ENCODE measurements at places on chromosomes 11 and 22.

DNA sequence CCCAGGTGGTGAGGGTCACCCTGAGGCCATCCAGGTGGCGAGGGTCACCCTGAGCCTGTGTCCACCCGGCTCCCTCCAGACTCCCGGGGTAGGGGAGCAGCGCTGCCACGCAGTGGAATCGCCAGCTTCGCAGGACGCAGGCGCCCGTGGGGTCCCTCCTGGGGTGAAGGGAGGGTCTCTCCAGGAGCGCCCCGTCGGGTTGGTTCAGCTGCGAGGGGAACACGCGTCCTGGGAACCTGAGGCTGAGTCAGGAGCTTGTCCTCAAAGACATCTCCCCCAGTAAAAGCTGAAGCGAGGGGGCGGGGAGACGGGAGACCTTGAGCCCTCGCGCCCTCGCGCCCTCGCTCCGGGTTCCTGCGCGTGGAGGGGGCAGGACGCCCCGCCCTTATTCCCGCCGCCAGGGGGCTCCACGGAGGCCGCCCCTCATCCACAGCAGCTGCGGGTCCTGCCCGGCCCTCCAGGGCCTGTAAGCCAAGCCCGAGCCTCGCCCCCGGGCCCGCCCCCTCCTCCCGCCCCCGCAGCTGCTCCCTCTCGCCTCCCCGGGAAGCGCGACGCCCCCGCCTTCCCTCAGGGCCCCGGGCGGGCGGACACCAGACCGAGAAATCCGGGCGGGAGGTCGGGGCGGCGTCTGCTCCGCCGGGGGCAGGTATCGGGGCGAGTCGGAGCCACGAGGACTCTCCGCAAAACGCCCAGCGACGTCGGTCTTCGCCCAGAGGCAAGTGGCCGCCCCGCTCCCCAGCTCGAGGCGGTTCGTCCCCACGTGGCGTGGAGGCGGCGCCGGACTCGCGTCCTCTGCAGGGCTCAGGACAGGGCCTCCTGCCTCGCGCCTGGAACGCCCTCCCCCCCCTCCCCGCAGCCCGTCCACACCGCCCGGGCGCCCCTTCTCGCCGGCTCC is 22.8 kb downstream of the PIM3 start:
- DNase-seq, result no peak
- H3K27ac ChIP-seq, result no peak overlapping the region
- H3K4me1 ChIP-seq, result no peaks in the 10 kb centered on the region
- H3K36me3 ChIP-seq, result no peaks in the 10 kb centered on the region
- H3K27me3 ChIP-seq, result peaks cover 22% of the 10 kb centered on the region

DNA sequence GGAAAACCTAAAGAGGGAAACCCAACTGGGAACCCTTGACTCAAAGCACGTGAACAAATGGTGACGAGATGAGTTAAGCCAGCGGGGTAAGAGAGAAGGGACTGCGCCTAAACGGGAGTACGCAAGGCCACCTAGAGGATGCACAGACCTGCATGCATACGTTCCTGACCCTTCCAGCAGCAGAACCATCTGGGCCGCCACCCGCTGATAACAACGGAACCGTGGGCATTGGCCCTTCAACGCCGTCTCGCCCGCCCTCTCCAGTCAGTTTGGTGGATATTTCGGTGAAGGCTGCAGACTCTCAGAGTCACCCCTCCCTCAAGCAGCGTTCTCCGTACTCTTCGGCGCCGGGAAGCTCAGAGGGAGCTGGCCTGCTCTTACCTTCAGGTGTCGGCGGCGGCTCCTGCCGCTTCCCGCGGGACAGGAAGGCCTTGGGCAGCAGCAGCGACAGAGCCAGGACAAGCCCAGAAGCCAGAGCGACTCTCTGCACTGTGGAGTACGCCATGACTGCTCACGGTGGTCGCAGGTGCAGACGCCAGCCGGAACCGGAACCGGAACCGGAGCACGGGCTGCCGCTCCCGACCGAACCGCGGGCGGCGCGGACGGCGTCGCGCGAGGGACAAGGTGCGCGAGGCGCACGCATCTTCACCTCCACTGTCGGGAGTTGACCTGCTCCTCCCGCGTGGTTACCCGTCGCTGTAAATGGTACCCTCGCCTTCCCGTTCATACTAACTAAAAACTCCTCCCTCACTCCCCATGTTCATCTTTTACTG is at the start of gene RIC3:
TSS of gene RIC3 (minus strand) at position 541 of the 773 bp plus-strand sequence. CDS start at position 505, 36 bp downstream.
- no peaks in the 10 kb centered on the region for H3K27me3 ChIP-seq
- H3K27ac ChIP-seq, result peak within 1 kb of the TSS; percentile 30
- H3K4me1 ChIP-seq, result peaks cover 5% of the 10 kb centered on the region

- no peak overlapping the region for H3K4me3 ChIP-seq
- peak; percentile 57 for DNase-seq
- H3K36me3 ChIP-seq, result no peaks in the 10 kb centered on the region
- H3K27ac ChIP-seq, result no peak overlapping the region
- no peaks in the 10 kb centered on the region for H3K4me1 ChIP-seq
These were observed 4.8 kb upstream of the POU2F3 start for GRCh38 chr11:120235024-120235628.

- no peak overlapping the region for H3K27ac ChIP-seq
- no peaks in the 10 kb centered on the region for H3K27me3 ChIP-seq
- no peaks in the 10 kb centered on the region for H3K36me3 ChIP-seq
- no peak for DNase-seq
These were observed 402.4 kb downstream of the MN1 start for GRCh38 chr22:27399161-27399560.

DNA sequence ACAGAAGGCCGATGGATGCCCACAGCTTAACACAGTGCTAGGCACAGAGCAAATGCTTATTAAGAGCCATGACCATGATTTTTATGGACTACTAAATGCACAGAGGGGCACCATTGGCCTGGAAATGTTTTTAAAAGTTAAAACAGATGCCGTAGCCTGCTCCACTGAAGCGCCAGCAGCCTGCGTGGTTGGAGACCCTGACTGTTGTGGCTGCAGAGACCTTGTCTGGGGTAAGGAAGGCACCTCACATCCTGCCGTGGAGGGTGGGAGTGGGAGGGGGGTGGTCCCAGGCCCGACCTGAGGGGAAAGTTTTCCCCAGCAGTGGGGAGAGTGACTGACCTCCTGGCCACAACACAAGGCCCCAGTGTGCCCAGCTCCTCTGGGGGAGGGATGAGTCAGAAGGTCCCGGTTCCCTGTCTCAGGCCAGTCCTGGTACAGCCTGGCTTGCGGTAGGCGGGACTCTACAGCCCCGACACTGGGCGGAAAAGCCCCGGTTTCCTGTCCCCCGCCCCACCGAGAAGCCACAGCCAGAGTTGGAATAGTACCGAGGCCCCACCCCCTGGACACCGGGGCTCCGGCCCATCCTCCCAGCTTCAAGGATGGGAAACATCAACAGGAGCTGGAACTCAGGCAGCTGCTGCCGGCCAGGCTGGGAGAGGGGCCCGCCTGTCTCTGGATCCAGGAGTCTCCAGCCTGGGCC is 7.0 kb downstream of the CHST1 start:
- H3K4me3 ChIP-seq, result no peak overlapping the region
- peak overlapping the region; percentile 4 for H3K27ac ChIP-seq
- DNase-seq, result no peak
- no peaks in the 10 kb centered on the region for H3K36me3 ChIP-seq

DNA sequence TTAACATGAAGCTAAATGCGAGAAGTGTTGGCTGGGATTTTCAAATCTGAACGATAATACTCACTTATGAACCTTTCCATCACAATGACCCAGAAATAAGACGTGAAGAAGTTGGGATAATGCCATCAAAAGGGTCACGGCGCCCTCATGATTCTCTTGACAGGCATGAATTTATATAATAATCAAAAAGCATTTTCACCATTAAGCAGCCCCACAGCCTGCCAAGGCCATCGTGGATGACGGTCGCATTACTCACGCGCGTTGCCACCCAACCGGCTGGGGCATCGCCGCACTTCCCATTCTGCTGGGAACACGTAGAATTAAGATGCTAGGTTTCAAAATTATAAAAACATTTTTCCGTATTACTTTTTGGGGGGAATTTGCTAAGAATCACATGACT is 18.9 kb upstream of the GAL start:
- no peaks in the 10 kb centered on the region for H3K36me3 ChIP-seq
- no peak for DNase-seq
- no peak overlapping the region for H3K27ac ChIP-seq
- H3K27me3 ChIP-seq, result peaks cover 3% of the 10 kb centered on the region
- no peak overlapping the region for H3K4me3 ChIP-seq
- H3K4me1 ChIP-seq, result no peaks in the 10 kb centered on the region

- no peak overlapping the region for H3K27ac ChIP-seq
- H3K4me3 ChIP-seq, result no peak overlapping the region
- no peak for DNase-seq
- no peaks in the 10 kb centered on the region for H3K36me3 ChIP-seq
These were observed 696.3 kb downstream of the DLG2 start for GRCh38 chr11:84930863-84931262.

- no peak for DNase-seq
- H3K4me1 ChIP-seq, result peaks cover 8% of the 10 kb centered on the region
- H3K4me3 ChIP-seq, result peak overlapping the region; percentile 2
- H3K27ac ChIP-seq, result no peak overlapping the region
- no peaks in the 10 kb centered on the region for H3K27me3 ChIP-seq
These were observed 18.8 kb upstream of the WDR74 start for GRCh38 chr11:62858201-62858600.

- H3K36me3 ChIP-seq, result no peaks in the 10 kb centered on the region
- H3K4me1 ChIP-seq, result peaks cover 26% of the 10 kb centered on the region
- no peaks in the 10 kb centered on the region for H3K27me3 ChIP-seq
- no peak for DNase-seq
These were observed 62.8 kb downstream of the SYN3 start for GRCh38 chr22:32995335-32995734.

DNA sequence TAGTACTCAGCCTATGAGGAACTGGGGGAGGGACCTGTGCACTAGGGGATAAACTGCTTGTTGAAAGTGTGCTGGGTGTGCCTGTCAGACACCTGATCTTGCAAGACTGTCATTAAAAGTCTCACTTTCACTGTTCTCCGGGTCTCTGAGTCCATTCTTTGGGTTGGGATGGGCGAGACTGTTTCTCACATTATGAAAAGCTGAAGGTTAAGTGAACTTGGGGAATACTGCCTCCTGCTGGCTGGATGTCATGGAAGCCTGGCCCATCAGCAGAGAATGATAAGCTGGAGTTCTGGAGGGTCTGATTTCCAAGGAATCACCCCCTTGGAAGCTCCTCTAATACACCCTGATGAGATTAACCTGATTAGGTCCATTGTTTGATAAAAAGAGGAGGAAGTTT is 9.0 kb upstream of the VPREB1 start:
- no peak overlapping the region for H3K4me3 ChIP-seq
- H3K4me1 ChIP-seq, result peaks cover 5% of the 10 kb centered on the region
- no peaks in the 10 kb centered on the region for H3K36me3 ChIP-seq
- H3K27me3 ChIP-seq, result peaks cover 10% of the 10 kb centered on the region
- no peak for DNase-seq
- no peak overlapping the region for H3K27ac ChIP-seq

GRCh38 chr11:16738947-16739815 is 734 bp downstream of the C11orf58 start:
- H3K4me1 ChIP-seq, result no peaks in the 10 kb centered on the region
- no peak for DNase-seq
- peak overlapping the region; percentile 89 for H3K4me3 ChIP-seq
- H3K36me3 ChIP-seq, result peaks cover 4% of the 10 kb centered on the region
- H3K27me3 ChIP-seq, result no peaks in the 10 kb centered on the region

DNA sequence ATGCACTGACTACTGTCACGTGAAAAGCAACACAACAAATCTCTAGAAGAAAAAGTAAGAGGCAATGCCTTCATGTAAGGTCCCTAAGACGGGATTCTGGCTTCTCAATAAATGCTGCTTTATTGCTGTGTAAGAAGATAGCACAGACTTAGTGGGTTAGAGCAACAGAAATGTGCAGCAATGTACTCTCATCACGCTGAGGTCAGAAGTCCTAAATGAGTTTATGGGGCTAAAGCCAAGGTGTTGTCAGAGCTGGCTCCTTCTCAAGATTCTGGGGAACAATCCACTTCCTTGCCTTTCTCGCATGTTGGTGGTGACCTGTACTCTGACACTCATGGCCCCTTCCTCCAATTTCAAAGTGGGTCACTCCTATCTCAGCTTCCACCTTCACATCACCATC is 93.4 kb downstream of the SHANK2 start:
- H3K4me3 ChIP-seq, result no peak overlapping the region
- no peaks in the 10 kb centered on the region for H3K36me3 ChIP-seq
- H3K4me1 ChIP-seq, result no peaks in the 10 kb centered on the region
- H3K27me3 ChIP-seq, result no peaks in the 10 kb centered on the region
- DNase-seq, result no peak

DNA sequence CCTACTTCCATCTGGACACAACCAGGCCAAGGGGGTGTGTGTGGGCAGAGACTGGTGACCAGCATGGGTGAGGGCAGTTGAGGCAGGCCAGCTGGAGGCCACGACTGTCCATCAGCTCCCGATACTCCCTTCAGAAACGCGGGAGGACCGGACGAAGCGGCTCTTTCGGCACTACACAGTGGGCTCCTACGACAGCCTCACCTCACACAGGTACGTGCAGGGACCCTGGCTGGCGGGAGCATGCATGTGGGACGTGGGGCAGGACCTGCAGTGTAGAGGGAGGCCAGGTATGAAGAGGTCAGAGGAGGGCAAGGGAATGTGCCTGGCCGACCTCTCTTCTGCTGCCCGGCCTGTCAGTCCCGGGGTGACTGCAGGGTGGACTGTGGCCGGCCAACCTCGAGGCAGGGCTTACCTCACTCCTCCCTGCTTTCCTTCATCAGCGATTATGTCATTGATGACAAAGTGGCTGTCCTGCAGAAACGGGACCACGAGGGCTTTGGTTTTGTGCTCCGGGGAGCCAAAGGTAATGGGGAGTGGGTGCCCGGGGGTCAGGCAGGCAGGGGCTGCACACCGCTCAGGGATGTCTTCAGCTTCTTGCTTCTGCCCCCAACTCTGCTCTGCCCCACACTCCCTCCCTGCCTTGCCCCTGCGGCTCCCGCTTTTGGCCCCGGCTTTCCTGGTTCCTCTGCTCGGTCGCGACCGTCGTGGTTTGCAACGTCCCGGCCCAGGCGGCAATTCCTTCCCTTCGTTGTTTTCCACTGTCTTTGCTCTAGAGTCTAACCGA is 31.3 kb downstream of the SHANK3 start:
- H3K36me3 ChIP-seq, result peaks cover 13% of the 10 kb centered on the region
- H3K4me1 ChIP-seq, result peaks cover 16% of the 10 kb centered on the region
- H3K27me3 ChIP-seq, result no peaks in the 10 kb centered on the region

- no peak overlapping the region for H3K27ac ChIP-seq
- no peaks in the 10 kb centered on the region for H3K36me3 ChIP-seq
- H3K4me1 ChIP-seq, result no peaks in the 10 kb centered on the region
- DNase-seq, result no peak
These were observed 101.0 kb downstream of the SNX19 start for GRCh38 chr11:130815097-130815802.

- H3K27ac ChIP-seq, result no peak overlapping the region
- no peaks in the 10 kb centered on the region for H3K27me3 ChIP-seq
- H3K4me1 ChIP-seq, result peaks cover 45% of the 10 kb centered on the region
- no peak overlapping the region for H3K4me3 ChIP-seq
- no peaks in the 10 kb centered on the region for H3K36me3 ChIP-seq
These were observed 15.0 kb downstream of the TEAD1 start for GRCh38 chr11:12689029-12689755.

DNA sequence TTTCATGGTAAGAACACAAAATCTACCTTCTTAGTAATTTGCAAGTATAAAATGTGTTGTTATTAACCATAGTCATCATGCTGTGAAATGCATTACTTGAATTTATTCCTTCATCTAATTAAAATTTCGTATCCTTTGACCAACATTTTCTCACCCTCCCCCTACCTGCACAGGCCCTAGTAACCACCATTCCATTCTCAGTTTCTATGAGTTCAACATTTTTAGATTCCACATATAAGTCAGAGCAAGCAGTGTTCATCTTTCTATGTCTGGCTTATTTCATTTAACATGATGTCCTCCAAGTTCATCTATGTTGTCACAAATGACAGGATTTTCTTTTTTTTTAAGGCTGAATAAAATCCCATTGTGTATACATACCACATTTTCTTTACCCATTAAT is 43.5 kb upstream of the CCDC179 start:
- H3K27ac ChIP-seq, result no peak overlapping the region
- H3K27me3 ChIP-seq, result no peaks in the 10 kb centered on the region
- no peak for DNase-seq
- no peaks in the 10 kb centered on the region for H3K36me3 ChIP-seq

All from neuronal stem cell (in vitro differentiated cells).